Gastroesophageal sphincter (tissue), 4 donors: ENCODE measurements at places on chromosomes 16 and 17. TPM values are rescaled to one million over a fixed set of nuclear protein-coding genes. Genes with fewer than 3 reads are reported as not detected.
A peak's percentile ranks its signal among the peaks of the same experiment; 100 is the strongest.

GRCh38 chr17:62929320-62929719 is 36.7 kb upstream of the TANC2 start:
- ATAC-seq = no peak

GRCh38 chr16:71327720-71328119 is 30.8 kb upstream of the CALB2 start:
- ATAC-seq = no peak

DNA sequence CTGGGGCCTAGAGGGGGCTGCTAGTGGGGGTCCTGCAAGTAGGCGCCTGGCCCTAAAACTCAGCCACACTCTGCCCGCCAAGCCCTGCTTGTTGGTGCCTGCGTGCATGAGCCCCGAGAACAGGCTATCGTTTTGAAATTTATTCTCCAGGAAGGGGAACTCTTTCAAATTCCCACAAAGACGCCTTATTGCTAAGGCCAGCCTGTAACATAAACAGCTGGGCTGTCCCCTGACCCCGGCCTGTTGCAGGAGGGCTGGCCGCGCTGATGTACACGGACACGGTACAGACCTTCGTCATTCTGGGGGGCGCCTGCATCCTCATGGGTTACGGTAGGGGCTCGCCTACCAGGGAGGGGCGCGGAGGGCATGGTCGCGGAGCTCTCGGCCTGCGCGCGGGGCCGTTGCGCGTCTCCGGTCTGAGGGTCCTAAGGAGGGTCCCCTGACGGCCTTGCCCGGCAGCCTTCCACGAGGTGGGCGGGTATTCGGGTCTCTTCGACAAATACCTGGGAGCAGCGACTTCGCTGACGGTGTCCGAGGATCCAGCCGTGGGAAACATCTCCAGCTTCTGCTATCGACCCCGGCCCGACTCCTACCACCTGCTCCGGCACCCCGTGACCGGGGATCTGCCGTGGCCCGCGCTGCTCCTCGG is 4.3 kb downstream of the SLC5A2 start:
- ATAC-seq = peak; percentile 6

DNA sequence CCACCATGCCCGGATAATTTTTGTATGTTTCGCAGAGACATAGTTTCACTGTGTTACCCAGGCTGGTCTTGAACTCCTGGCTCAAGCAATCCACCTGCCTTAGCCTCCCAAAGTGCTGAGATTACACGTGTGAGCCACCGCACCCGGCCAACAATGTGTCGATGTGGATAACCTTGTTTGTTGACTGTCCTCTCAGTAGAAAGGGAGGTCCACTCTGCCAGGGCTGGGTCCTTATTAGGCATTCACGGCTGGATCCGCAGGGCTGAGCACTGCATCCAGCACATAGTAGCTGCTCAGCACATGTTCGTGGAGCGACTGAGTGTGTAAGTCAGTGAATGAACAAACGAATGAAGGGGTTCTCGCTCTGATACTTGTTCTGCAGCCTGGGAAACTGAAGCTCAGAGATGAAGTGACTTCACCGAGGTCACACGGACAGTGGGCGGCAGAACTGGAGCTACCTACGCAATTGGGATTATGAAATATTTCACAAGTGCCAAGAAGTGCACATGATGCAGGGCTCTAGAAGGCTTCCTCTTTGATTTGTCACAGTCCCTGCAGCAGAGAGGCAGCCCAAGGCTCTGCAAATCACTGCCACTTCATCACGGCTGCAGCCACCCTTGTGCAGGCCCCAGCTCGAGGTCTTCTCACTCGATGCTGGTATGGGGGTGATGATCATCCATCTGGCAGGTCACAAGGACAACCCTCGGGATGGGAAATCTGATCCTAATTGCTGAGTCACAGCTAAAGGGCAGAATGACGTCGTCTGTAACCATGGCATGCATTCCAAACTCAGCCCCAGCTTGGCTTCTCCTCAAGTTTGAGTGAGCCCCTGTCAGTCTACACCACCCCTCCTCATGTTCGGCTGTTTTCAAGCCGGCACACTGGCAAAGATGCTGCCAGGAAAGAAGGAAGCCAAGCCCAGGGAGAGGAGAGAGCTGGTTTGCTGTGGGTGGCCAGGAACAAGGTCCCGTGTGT is 28.0 kb upstream of the SNN start:
- ATAC-seq = peak; percentile 95

GRCh38 chr17:41329279-41329948 is 13.9 kb upstream of the KRTAP17-1 start:
- no peak for ATAC-seq

DNA sequence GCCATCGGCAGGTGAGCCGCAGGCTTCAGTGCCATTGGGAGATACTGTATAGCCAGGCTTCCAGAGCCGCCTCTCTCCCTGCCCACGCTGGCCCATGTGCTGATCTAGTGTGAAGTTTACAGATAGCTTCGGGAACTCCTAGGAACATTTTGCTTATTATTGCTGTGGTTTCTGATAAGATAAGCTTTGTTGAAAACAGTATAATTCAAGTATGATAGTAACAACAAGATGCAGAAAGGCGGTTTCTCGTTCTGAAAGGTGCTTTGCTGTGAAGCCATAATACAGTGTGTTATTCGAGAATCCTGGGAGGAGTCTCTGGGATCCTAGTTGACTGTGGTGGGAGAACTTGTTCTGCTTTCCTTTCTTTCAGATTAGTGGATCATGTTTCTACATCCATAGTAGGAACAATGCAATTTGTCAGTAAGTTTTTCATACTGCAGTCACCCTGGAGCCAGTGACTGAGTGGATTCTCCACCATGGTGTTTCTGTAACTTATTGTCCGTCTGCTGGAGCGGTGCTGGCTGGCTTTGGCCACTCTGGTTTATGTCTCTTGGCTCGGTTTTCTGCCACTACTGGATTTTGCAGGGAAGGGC is 31.5 kb downstream of the RAB11FIP3 start:
- peak; percentile 32 for ATAC-seq

DNA sequence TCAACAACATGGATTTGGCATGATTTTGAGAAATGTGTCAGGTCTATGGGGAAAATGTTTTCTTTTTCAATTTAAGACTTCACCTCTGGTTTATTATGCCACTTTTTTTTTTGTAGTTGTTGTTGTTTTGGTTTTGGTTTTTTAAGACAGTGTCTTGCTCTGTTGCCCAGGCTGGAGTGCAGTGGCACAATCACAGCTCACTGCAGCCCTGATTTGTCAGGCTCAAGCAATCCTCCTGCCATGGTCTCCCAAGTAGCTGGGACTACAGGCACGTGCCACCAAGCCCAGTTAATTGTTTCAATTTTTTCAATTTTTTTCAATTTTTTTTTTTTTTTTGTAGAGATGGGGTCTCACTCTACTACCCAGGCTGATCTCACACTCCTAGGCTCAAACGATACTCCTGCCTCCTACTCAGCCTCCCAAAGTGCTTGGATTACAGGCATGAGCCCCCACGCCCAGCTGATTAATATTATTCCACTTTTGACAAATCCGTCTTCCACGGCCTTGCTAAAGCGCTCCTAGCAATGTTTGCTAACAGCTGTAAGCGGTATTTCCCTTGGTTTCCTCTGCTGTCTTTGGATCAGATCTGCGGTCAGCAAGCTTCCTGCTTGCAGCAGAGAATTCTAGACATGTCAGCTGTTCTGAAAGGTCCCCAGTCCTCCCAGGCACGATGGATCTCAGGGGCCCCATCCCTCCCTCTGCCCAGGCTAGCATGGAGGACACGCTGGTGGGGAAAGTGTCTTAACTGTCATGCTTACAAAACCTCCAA is 7.0 kb upstream of the MILR1 start:
- ATAC-seq = peak; percentile 70

GRCh38 chr17:53626286-53626685 is 196.4 kb upstream of the KIF2B start:
- no peak for ATAC-seq

The ACOX1 gene
- 52.2 TPM for total RNA-seq

The CEP20 gene
- 34.1 TPM for total RNA-seq

The CCL16 gene
- not detected for total RNA-seq
